Activated CD8-positive, alpha-beta memory T cell treated with anti-CD3 and anti-CD28 coated beads, Interleukin-2, amount 10 ng/mL, durations not matched to agents 7 days and 5 days (primary cell): ENCODE measurements at places on chromosomes 3 and 15. TPM values are rescaled to one million over a fixed set of nuclear protein-coding genes. Genes with fewer than 3 reads are reported as not detected.
A peak's percentile ranks its signal among the peaks of the same experiment; 100 is the strongest.

Gene GOLGA6D
- total RNA-seq = 0.12 TPM

Gene KBTBD12
- not detected for total RNA-seq

Gene ZNF660
- total RNA-seq = 0.30 TPM

Gene KNG1
- total RNA-seq = not detected

Gene TGM4
- not detected for total RNA-seq

Gene FEZF2
- total RNA-seq = not detected

Gene XIRP1
- 0.06 TPM for total RNA-seq

Gene STARD5
- total RNA-seq = 5.2 TPM

Gene TMEM108
- total RNA-seq = not detected

DNA sequence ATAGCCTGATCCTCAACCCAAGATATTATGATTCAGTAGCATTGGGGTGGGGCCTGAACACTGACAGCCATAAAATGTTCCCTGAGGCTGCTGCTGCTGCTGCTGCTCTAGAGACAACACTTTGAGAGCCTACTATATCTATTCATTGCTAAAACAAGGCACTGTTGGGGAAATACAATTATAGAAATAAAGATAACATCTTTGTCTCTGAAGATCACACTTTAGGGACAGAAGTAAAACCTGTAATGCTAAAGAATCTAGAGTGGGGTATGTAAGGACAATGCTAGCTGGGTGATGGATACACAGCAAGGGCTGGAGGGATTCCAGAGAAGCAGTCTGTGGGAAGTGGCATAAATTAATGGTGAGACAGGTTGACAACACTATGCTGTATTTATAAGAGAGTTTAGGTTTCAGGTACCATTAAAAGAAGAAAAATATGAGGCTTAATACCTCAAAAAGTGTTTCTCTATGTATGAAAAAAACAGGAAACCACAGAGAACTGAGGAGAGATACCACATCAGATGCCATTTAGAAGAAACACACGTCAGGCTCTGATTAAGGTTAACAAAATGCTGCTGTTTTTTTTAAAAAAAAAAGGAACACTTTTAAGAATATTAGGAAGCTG lies 115.9 kb downstream of the CBLB start:
- H3K4me3 ChIP-seq = peak overlapping the region; percentile 47
- H3K27me3 ChIP-seq = no peaks in the 10 kb centered on the region

DNA sequence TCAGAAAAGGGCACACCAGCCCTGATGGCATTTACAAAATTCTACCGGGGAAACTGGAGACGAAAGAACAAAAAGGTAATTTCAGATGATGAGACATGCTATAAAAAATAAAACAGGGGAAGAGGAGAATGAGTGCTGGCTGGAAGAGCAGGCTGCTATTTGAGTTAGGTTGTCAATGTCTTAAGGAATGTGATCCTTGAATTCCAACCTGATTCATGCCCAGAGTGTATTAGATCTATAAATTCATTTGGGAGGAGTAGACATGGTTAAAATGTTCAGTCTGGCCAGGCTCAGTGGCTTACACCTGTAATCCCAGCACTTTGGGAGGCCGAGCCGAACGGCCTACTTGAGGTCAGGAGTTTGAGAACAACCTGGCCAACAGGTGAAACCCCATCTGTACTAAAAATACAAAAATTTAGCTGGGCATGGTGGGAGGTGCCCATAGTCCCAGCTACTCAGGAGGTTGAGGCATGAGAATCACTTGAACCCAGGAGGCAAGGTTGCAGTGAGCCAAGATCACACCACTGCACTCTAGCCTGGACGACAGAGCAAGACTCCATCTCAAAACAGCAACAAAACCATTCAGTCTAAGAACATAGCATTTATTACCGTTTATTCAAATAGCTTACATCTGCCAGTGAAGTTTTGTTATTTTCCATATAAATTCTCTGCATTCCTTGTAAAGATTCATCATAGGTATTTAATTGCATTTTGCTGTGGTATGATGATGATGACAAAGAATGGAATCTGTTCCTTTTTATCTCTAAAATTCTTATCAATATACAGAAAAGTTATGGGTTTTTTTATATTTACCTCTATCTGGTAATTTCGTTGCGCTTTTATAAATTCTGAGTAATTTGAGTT lies 126.7 kb upstream of the NR2E3 start:
- H3K4me1 ChIP-seq = peaks cover 21% of the 10 kb centered on the region
- peaks cover 38% of the 10 kb centered on the region for H3K27me3 ChIP-seq
- H3K27ac ChIP-seq = no peak overlapping the region
- H3K36me3 ChIP-seq = no peaks in the 10 kb centered on the region
- H3K4me3 ChIP-seq = no peak overlapping the region

GRCh38 chr3:189449084-189449483 lies 182.1 kb upstream of the TP63 start:
- no peak for DNase-seq
- no peak overlapping the region for H3K27ac ChIP-seq
- no peak overlapping the region for H3K4me3 ChIP-seq
- no peaks in the 10 kb centered on the region for H3K4me1 ChIP-seq

GRCh38 chr3:72473156-72473555 lies 375.1 kb downstream of the SHQ1 start:
- no peak overlapping the region for H3K4me3 ChIP-seq
- H3K36me3 ChIP-seq = peaks cover 11% of the 10 kb centered on the region
- peaks cover 26% of the 10 kb centered on the region for H3K4me1 ChIP-seq
- DNase-seq = no peak
- peak overlapping the region; percentile 11 for H3K27ac ChIP-seq
- no peaks in the 10 kb centered on the region for H3K27me3 ChIP-seq

DNA sequence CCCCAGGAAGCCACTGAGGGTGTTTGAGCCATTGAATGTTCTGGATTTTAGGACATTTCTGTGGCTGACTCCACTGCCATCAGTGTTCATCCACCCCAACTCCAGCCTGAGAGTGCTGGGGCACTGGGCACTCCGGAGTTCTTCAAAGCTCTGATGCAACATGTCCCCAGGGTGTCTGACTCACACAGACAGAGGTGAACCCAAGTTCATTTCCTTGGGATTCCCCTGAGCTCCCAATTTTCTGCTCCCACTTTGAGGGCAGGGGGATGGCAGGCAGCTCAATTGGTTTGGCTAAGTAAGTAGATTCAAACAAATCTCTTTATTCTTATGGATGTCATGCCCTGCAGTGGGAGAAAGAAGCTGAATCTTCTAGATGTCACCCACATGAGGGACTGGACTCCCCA lies 2.2 kb downstream of the STRA6 start:
- H3K27ac ChIP-seq = no peak overlapping the region
- H3K27me3 ChIP-seq = peaks cover 20% of the 10 kb centered on the region
- no peaks in the 10 kb centered on the region for H3K36me3 ChIP-seq
- H3K4me1 ChIP-seq = no peaks in the 10 kb centered on the region
- no peak for DNase-seq

DNA sequence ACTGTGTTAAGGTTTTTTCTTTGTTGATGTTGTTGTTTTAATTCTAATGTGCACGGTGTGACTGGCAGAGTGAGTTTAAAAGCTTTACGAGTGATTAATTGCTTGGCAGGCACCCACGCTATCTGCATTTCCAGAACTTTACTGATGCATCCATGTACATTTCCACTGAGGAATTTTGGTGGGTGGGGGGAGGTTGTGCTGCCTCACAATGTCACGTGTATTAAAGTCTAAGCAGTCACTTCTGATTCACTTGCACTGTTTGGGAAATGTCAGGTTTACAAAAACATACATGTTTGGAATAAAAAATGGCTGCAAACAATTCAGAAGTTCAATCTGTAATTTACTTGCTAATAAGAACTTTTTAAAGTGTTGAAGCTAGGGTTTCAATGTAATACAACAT lies 38.5 kb upstream of the CTDSPL start:
- H3K27me3 ChIP-seq = peaks cover 36% of the 10 kb centered on the region
- H3K4me1 ChIP-seq = no peaks in the 10 kb centered on the region
- no peak overlapping the region for H3K4me3 ChIP-seq
- H3K27ac ChIP-seq = no peak overlapping the region
- no peak for DNase-seq

- H3K4me3 ChIP-seq = no peak overlapping the region
- no peak for DNase-seq
- H3K27me3 ChIP-seq = no peaks in the 10 kb centered on the region
These were observed 178.3 kb downstream of the SUCNR1 start for GRCh38 chr3:152051501-152052404.

DNA sequence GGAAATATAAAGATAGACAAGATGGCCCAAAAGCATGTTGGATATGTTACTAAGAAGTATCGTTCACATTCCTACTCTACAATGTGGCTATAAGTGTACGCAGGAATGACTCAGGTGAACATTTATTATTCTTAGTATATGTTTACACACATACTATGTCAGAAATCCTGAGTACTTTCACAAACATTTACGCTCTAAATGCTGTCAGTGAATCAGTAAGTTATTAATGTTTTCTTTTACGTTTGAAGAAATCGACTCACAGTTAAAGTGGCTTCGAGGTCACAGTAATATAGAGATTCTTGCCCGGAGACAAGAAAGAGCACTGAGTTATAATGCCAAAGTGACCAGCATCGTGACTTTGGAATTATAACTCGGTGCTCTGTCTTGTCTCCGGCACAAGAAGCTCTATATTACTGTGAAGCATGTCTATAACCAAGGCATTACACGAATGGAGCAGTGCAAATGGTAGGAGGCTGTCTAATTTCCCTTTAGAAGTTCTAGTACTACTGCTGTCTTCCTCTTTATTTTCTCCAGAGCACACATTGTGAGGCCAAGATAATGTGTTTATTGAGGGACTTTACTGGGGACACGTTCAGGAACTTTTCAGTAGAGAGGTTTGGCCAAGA lies 61.8 kb upstream of the P3H2 start:
- no peak for DNase-seq
- no peaks in the 10 kb centered on the region for H3K36me3 ChIP-seq
- H3K4me3 ChIP-seq = no peak overlapping the region
- H3K27me3 ChIP-seq = no peaks in the 10 kb centered on the region
- H3K27ac ChIP-seq = no peak overlapping the region

DNA sequence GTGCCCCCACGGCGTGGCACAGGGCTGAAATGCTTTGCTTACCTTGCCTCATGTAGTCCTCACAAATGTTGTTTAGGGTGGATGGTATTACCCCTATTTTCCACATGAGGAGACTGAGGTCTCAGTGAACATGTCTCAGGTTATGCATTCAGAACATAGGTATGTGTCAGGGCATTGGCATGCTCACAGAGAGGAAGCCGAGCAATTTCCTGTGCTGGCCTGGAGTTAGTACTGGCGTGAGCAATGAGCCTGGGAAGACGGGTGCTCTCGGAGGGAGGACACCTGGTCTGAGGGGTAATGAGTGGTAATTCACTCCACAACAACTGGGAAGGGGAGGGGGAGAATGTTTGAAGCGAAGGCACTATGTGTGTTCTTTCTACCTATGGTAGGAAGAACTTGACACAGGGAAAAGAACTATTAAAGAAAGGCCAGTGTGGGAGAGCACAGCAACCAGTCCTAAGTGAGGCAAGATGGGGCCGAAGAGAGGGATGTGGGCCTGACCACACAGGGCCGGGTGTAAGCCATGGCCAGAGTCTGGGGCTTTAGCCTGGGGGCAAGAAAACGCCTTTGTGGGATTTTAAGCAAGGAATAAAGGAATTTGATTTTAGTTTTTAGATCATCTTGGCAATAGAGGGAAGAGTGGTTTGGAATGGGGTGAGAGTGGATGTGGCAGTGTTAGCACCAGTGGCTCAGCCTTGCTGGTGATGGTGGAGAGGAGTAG lies 4.9 kb upstream of the FAM131A start:
- H3K27ac ChIP-seq = peak overlapping the region; percentile 82
- no peak overlapping the region for H3K4me3 ChIP-seq
- peaks cover 58% of the 10 kb centered on the region for H3K36me3 ChIP-seq
- H3K27me3 ChIP-seq = no peaks in the 10 kb centered on the region
- no peak for DNase-seq
- peaks cover 47% of the 10 kb centered on the region for H3K4me1 ChIP-seq

DNA sequence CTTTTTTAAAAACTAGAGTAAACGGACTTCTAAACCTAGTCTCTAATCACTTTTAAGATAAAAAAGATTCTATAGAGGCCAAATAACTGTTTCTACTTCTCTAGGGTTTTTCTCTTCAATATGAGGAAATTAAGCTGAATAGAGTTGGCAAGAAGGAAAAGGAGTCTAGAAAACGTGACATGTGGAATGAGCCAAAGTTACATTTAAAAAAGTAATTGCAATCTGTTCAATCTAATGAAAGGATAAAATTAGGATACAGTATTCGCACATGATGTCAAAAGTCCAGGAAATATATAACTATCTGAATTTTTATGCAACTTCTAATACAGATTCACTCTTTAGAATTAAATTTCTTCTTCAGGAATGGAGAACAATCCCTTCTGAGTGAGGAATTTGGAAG lies 300.1 kb downstream of the ULK4 start:
- H3K27ac ChIP-seq = no peak overlapping the region
- H3K4me1 ChIP-seq = no peaks in the 10 kb centered on the region
- no peaks in the 10 kb centered on the region for H3K27me3 ChIP-seq
- DNase-seq = no peak
- peaks cover 5% of the 10 kb centered on the region for H3K36me3 ChIP-seq
- no peak overlapping the region for H3K4me3 ChIP-seq

GRCh38 chr3:49826016-49826415 lies 12.3 kb upstream of the UBA7 start:
- H3K36me3 ChIP-seq = peaks cover 8% of the 10 kb centered on the region
- no peak overlapping the region for H3K4me3 ChIP-seq
- no peak overlapping the region for H3K27ac ChIP-seq
- no peaks in the 10 kb centered on the region for H3K27me3 ChIP-seq
- no peaks in the 10 kb centered on the region for H3K4me1 ChIP-seq

- H3K27ac ChIP-seq = no peak overlapping the region
- peaks cover 2% of the 10 kb centered on the region for H3K36me3 ChIP-seq
- no peak overlapping the region for H3K4me3 ChIP-seq
- peaks cover 60% of the 10 kb centered on the region for H3K4me1 ChIP-seq
- H3K27me3 ChIP-seq = no peaks in the 10 kb centered on the region
These were observed 32.4 kb downstream of the BTD start for GRCh38 chr3:15633766-15634598.

- peak overlapping the region; percentile 0 for H3K27ac ChIP-seq
- peaks cover 6% of the 10 kb centered on the region for H3K27me3 ChIP-seq
- no peaks in the 10 kb centered on the region for H3K36me3 ChIP-seq
These were observed 16.9 kb upstream of the SEMA4B start for GRCh38 chr15:90184119-90184785.

DNA sequence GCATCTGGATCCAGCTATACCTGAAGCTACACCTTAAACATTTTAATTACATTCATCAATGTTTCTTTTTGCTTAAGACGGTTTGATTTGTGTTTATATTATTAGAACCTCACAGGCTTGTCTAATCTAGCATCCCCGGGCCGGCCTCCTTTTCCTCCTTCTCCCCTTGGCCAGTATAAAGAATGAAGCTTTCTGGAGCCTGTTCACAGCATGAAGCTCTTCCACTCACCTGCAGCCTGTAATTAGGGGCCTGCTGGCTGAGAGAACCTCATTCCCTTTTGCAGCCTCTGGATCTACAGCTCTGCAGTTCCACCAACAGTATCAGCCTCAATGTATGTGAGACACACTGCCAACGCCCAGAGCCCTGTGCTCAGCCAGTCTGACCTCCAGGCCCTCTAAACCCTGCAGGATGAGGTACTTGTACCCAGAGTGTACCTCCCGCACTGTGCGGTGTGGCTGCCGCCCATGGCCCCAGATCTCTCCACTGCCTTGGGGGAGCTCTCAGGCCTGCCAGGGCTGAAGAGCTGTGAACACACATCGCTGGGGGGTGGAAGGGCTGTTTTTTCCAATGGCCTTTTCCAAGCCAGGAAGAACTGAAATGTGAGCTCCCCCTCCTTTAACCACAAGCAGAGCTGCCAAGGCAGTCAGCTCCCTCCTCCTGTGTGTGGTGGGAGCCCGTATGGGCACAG lies 114.7 kb upstream of the ALDH1A3 start:
- no peak overlapping the region for H3K27ac ChIP-seq
- no peaks in the 10 kb centered on the region for H3K4me1 ChIP-seq
- H3K4me3 ChIP-seq = no peak overlapping the region

GRCh38 chr3:104933972-104934371 lies 432.7 kb upstream of the ALCAM start:
- H3K36me3 ChIP-seq = no peaks in the 10 kb centered on the region
- H3K4me3 ChIP-seq = no peak overlapping the region
- DNase-seq = no peak
- H3K27ac ChIP-seq = no peak overlapping the region
- no peaks in the 10 kb centered on the region for H3K4me1 ChIP-seq
